ENCODE measurements at places on chromosomes 7 and 10.

GRCh38 chr10:69957886-69958555 is 94.6 kb upstream of the MACROH2A2 start:
- no peak for DNase-seq

DNA sequence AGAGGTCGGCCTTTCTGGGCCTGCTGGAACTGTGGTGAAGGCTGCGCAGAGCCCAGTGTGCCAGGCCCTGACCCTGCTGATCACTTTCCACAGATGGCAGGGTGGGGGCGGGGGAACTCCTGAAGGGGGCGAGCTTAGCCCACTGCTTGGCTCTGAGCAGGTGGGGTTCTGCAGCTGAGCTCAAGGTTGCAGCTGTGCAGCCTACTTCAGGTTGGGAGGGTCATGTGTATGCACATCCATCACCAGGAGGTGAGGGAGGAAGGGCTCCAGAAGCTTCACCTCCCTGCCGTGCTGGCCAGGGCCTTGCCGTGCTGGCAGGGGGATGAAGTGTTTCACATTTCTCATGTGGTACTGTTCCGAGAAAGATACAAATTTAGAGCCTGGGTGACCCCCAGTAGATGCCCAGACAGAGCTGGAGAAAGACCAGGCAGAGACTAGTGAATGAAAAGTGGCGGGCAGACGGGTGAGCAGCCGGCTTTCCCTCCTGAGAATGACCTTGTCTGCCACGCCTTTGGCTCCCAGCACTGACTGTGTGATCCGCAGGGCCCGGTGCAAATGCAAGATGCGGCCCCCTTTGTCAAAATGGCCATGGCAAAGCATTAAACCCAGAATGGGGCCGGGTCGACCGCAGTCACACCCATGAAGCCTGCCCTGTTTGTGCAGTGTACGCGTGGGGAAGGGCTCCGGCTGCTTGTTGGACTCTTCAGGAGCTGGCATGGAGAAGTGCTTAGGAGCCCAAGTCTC is 25.2 kb downstream of the FAM241B start:
- no peak for DNase-seq

DNA sequence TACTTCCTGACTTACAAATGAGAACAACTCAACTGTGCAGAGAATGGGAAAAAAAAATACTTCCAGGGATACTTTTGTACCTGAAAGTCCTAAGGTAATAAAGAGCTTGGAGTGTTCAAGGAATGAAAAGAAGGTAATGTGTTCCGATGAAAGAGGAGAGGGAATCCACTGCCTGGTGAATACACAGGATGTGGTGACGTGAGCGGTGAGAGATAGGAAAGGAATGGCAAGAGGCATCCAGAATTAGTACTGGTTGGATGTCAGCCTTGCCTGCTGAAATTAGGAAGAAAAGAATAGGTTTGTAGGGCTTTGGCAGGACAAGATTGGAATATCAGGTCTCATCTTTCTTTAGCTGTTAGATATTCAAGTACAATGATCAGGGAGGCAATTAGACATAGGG is 347.7 kb downstream of the POM121L12 start:
- no peak for DNase-seq

DNA sequence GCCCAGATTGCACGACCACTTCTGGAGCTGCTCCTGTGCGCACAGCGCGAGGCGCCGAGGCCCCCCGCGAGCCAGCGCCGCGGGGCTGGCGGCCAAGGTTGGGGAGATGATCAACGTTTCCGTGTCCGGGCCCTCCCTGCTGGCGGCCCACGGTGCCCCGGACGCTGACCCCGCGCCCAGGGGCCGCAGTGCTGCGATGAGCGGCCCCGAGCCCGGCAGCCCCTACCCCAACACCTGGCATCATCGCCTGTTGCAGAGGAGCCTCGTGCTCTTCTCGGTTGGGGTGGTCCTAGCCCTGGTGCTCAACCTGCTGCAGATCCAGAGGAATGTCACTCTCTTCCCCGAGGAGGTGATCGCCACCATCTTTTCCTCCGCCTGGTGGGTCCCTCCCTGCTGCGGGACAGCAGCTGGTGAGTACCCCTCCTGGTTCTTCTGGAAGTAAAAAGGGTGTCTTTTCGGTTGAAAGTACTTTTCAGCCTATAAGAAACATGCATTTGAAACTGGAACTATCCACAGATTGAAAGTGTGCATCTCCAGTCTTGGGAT is 683 bp downstream of the INSIG1 start:
- DNase-seq: no peak

- DNase-seq: no peak
These were observed 143.5 kb upstream of the TRIM24 start for GRCh38 chr7:138316421-138317043.

DNA sequence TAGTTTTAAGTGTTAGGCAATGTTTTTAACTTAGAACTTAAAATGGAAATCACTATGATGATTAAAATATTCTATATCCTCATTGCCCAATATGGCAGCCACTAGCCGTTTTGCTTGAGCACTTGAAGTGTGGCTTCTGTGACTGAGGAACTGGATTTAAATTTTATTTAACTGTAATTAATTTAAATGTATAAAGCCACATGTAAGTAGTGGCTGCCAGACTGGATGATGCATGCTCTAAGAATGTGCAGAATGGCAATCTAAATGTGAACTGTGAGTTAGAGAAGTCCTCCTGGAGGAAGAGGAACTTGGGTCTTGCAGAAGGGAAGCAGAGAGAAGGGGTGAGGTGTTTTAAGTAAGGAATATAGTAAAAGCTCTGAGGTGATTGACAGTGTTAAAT is 451.4 kb downstream of the SUGCT start:
- no peak for DNase-seq

- no peak for DNase-seq
These were observed 32.0 kb downstream of the CUL2 start for GRCh38 chr10:35058134-35058533.

- no peak for DNase-seq
These were observed 407.7 kb downstream of the SH2D4B start for GRCh38 chr10:80945264-80945880.

DNA sequence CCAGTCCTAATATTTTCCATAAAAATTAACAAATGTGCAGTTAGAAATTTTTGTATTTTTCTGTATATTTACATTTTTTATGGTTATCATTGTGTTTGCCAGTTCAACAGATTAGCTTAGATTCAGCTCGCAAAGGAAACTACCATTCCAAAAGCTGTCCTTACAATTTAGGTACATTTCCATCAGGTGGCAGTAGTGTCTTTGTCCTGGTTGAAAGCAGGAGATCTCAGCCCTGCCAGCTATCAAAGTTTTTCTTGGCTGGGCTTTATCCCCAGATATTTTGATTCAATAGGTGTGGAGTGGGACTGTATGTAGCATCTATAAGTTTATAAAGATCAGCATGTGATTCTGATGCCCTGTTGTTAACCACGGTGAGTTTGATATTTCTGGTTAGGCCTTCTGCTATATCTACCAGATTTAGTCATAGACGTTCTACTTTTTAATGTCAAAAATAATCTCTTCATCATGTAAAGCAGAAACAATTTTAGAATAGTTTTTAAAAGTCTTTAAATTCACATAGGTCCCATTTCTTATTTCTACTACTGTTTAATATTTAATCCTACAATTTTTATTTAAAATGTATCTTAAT is 15.5 kb upstream of the ICA1 start:
- DNase-seq: no peak

DNA sequence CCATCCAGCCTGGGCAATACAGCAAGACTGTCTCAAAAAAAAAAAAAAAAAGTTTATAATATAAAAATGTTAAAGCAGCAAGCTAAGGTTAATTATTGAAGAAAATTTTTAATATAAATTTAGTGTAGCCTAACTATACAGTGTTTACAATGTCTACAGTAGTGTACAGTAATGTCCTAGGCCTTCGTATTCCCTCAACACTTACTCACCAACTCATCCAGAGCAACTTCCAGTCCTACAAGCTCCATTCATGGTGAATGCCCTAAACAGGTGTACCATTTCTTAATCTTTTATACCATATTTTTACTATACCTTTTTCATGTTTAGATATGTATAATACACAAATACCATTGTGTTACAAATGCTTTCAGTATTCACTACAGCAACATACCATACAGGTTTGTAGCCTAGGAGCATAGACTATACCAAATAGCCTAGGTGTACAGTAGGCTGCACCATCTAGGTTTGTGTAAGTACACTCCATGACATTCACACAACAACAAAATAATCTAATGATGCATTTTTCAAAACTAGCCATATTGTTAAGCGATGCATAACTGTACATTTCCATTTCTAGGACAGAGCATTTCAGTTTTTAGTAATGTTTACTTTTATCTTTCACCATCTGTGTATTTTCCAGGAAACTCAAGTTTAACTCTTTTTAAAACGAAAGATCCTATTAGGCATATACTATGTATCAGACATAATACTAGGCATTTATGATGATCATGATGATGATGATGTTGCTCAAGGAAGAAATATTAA is 43.3 kb downstream of the CNOT4 start:
- DNase-seq: no peak

DNA sequence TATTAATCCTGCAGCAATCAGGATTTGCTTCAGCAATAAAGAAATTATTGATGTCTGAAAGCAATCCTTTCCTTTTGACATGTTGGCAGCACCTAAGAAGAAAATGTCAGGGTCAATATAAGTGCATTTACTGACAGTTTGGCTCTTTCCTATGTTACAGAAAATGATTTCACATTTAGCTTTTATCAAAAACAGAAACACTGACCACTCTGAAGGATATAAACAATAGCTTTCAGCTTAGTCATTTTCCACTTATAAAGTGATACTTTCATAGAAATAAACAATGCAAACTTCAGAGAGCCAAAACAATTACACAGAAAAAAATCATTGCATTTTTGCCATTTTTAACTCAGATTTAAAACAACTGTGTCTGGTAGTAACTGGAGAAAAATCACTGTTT is 325.6 kb upstream of the KAT6B start:
- DNase-seq: no peak

GRCh38 chr7:69790977-69791724 is 192.9 kb downstream of the AUTS2 start:
- DNase-seq: no peak

- DNase-seq: no peak
These were observed 18.4 kb upstream of the SORCS3 start for GRCh38 chr10:104622598-104623209.

DNA sequence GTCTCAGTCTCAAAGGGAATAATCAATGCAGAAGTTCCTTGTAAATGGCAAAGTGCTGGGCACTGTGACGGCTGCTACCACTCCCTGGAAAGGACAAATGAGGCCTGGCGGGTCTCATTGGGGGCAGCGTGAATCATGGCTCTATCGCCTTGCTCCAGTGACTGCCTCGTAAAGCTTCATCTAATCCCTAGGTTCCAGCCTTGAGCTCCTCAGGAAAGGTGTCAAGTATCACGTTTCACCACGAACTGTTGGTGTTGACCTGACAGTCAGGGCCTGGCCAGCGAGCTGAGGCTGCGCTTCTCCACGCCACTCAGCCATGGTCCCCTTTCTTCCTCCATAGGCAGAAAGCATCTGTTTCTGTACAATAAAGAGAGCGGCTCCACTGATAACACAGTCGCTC is 126.7 kb upstream of the ZNF32 start:
- no peak for DNase-seq

GRCh38 chr10:20890491-20891337 is 6.4 kb downstream of the NEBL start:
- DNase-seq: no peak

DNA sequence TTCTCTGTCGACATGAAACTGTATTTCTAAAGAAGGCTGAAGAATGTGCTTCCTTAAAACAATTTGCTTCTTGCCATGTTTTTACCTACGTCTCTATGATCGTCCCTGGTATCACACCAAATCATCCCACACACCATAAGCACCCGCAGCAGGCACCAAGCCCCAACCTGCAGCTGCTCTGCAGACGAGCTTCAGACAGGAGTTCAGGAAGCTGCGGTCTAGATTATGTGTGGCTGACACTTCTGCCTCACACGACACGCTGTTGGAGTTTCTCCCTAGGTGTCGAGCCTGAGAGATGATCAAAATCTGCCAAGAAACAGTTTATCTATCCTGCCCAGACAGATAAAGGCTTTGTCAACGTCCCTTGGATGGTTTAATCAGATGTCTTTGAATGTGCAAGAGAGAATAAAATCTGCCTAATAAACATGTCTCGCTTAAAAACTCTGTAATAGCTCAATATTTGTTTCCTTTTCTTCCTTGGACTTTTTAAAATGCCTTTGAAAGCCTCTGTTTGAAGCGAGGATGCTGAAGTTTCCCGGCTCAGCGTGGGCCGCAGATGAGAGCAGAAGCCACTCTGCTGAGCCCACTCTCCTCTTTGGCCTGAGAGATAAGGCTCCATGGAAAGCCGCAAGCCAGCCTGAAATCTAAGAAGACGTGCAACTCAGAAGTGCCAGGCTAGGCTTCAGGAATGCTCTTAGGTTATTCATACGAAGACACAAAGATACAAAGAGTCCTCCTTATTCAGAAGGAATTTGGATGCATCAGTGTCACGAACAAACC is 158.3 kb upstream of the PFKP start:
- no peak for DNase-seq

DNA sequence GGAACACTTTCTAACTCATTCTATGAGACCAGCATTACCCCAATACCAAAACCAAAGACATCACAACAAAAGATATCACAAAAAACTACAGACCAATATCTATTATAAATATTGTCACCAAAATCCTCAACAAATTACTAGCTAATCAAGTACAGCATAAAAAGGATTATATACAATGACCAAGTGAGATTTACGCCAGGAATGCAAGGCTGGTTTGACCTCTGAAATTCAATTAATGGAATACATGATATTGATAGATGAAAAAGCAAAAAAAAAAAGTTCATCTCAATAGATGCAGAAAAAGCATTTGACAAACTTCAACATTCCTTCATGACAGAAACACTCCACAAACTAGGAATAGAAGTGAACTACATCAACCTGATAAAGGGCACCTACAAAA is 175.3 kb downstream of the LCOR start:
- DNase-seq: no peak

DNA sequence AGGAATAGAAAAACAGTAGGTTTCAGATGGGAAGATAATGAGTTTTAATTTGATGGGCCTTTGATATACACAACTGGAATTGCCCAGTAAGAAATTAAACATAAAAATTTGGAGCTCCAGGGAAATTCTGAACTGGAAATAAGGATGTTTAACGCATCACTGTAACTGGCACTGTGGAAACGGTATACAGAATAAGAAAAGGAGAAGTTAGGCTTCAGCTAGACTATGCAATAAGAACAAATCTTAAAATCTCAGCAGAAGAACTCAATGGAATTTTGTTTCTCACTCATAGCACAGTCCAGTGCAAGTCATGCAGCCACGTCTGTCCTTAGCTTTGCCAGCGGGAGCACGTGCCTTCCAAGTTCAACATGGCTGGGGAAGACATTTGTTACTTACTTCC is 52.9 kb upstream of the FGL2 start:
- DNase-seq: no peak

GRCh38 chr7:66255534-66256100 is 50.5 kb downstream of the TPST1 start:
- no peak for DNase-seq
